GM19239 (cell line): ENCODE measurements at places on chromosomes 1 and 21.

GRCh38 chr21:36889401-36889800, 77.1 kb downstream of the HLCS start:
- no peak for DNase-seq

GRCh38 chr1:225903623-225904022, 14.7 kb upstream of the LEFTY1 start:
- no peak for DNase-seq

DNA sequence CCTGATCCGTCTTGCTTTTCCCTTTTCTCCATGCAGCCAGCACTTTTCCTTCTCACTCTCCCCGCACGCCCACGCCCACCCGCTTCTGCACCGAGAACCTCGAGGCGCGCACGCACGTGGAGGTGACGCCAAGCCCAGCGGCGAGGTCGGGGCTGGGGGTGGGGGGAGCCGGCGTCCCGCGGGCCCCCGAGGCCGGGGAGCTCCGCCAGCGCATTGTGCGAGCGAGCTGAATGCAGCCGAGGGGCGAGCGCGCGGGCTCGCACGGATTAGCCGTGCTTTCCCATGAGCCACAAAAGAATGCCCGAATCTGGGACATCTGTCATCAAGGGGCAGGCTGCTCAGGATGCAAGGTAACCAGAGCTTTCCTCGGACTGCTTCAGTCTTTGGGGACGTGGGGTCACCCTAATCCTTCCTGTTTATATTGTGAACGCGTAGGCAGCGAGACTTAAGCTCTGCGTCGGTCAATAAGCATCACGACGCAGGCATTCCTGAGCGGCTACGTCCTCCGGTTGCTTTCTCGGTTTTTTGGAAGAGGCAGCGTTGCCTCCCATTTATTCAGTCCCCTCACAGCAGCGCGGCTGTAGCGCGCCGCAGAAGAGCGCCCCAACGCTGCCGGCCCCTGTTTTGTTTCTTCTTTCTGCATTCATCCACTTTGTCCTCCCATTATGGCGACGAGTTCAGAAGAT, 67.3 kb upstream of the AKT3 start:
- DNase-seq, result no peak

GRCh38 chr1:234607109-234608024, 2.6 kb downstream of the IRF2BP2 start:
- DNase-seq, result no peak

GRCh38 chr1:243916160-243916559, 66.1 kb upstream of the AKT3 start:
- DNase-seq, result no peak

- no peak for DNase-seq
Observed at GRCh38 chr1:39996396-39997004, 41.6 kb downstream of the MFSD2A start.

GRCh38 chr1:111556325-111557037, 53.0 kb upstream of the ADORA3 start:
- DNase-seq, result no peak

GRCh38 chr1:244021427-244021826, 29.7 kb upstream of the ZBTB18 start:
- no peak for DNase-seq

GRCh38 chr1:203055161-203055799, 29.0 kb downstream of the PPFIA4 start:
- no peak for DNase-seq

GRCh38 chr1:208951908-208952307, 631.6 kb upstream of the CAMK1G start:
- no peak for DNase-seq

DNA sequence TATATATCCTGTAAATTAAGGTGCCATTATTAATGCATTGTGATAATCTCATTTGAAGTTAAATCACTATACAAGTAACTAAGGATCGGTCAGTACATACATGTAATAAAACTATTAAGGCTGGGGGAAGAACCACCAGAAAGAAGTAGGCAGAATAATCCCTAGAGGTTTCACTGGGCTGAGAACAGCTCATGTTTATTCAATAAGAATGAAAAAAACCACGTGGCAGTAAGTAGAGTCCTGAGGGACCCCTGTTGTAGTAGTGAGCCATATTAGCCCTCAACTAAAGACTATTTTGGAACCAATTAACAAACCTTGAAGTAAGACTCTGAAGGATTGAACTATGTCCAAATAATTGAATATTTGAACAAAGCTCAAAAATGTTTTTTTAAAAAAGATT, 46.9 kb upstream of the ADAM30 start:
- no peak for DNase-seq

- peak; percentile 26 for DNase-seq
Observed at GRCh38 chr1:48677306-48678287, 99.1 kb downstream of the BEND5 start.

DNA sequence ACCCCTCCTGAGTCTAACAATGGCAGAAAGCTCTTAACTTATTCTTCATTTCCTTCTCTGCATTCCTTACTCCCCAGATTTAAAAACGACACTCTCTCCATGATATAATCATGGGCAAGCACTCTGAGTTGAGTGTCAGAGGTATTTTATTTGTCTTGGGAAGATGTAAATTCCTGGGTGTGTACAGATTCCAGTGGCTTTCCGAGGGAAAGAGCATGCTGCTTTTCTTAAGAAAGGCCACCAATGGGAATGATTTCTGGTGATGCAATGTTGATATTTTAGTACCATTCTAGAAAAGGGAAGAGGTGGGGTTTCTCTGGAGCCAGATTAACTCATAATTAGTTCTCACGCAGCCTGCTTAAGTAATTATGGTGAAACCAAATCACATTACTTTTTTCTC, 47.8 kb upstream of the BTG3 start:
- no peak for DNase-seq

GRCh38 chr1:83102630-83103071, 896.3 kb downstream of the TTLL7 start:
- DNase-seq, result no peak

- no peak for DNase-seq
Observed at GRCh38 chr1:224447251-224447650, 12.7 kb upstream of the WDR26 start.

DNA sequence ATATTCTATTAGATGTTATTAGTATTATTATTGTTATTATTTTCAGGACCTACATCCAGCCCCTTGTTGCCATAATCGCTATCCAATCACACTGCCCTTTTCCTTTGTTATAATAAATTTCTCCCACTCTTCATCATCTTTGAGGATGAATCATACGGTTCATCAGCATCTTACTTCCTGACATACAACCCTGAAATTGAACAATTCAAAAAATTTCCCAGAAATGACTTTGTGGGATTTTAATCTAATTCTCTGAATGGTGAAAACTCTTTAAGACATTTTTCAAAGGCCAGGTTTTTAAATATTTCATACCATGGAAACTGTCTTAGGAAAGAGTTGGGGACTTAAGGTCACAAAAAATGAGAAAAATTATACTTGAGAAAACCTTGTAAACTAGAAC, 353.5 kb downstream of the ST6GALNAC3 start:
- DNase-seq, result no peak

- DNase-seq, result no peak
Observed at GRCh38 chr1:73801912-73802429, 396.0 kb downstream of the LRRIQ3 start.

DNA sequence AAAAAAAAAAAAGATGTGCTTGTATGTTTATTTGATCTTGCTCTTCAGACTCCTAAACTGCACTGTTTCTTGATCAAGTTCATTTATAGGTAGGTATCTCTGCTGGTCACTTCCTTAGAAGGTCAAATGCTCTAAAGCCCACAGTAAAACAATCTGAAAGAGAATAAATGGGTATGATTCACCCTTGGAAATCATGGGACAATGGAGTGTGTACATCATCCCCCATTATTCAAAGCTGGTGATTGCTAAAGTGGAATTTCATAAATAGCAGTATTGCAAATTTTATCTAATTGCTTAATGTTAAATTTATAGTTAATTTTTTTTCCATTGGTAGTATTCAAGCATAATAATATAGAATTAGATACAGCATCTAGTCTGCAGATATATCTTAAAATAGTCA, 53.4 kb downstream of the MIER1 start:
- DNase-seq, result no peak

DNA sequence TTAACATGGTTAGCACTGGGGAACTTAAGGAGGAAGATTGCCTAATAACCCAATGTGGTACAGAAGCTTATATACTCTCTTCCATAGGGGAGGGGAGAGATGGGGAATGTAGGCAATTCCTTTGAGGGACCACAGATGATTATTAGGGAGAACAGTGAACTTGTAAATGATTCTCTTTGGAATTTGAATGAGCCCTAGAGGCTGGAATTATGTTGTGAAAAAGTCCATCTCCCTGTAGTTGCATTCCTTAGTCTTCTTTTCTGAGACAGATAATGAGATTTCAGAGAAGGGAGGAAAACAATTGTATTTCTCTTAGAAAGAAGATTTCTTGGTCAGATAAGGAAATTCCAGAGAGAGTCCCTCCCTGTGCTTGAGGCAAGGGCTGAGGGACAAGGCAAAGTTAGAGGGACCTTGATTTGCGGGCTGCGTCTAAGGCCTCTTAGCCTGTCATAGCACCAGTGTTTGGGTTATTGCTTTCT, 89.0 kb upstream of the HMCN1 start:
- DNase-seq, result no peak

DNA sequence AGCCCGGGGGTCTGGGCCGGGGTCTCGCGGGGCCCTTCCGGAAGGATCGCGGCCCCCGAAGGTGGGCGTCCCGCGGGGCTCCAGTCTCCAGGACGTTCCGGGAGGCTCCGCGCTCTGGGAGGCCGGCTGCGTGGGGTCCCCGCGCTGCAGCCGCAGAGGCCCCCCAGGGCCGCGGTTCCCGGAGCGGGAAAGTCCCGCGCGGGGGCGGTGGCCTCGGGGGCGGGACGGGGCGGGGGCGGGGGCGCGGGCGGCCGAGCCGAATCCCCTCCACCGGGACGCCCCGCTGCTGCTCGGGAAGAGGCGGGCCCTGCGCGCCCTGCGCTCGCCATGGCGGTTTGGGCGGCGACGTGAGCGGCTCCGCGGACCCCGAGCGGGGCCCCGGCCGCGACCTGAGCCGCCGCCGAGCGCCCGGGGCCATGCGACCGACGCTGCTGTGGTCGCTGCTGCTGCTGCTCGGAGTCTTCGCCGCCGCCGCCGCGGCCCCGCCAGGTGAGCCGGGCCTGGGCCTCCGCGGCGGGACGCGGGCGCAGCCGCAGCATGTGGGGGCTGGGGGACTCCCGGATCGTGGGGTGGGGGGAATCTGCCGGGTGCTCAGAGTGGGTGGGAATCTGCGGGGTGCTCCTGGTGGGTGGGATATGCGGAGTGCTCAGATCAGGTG, at the start of gene IFNGR2:
TSS of gene IFNGR2 (plus strand) at position 286 of the 658 bp plus-strand sequence. CDS start at position 417, 131 bp downstream.
- no peak for DNase-seq

DNA sequence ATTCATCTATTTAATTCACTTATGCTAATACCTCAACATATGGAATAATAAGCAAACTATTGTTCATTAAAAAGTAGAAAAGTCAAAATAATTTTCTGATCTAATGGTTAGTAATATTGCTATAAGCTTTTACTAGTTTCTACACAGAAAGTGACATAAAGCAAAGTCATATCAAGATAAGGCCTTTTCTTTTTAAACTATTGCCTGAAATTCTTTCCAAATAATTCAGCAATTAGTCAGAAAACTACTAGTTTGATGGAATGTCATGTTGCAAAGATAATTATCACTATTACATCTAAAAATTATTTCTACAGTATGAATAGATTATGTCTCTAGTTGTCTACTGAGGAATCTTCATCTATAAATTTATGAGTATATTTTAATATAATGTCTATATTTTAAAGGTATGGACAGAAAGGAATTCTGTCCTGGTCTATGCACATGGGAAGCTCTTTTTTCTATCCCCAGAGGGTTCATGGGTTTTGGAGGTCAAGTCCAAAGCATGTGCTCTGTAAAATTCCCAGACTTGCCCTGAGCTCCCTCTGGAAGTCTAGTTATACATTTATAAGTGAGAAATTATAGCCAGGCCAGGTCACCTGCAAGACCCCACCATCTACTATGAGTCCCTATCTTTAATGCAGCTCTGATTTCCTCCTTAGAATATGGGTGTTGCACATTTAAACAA, 84.6 kb upstream of the DPYD start:
- DNase-seq, result no peak
